NCI-H2171 (cell line): ENCODE measurements at places on chromosomes 11 and 22.
A peak's percentile ranks its signal among the peaks of the same experiment; 100 is the strongest.

GRCh38 chr11:111749646-111750045, 16.5 kb downstream of the PPP2R1B start:
- DNase-seq = no peak

DNA sequence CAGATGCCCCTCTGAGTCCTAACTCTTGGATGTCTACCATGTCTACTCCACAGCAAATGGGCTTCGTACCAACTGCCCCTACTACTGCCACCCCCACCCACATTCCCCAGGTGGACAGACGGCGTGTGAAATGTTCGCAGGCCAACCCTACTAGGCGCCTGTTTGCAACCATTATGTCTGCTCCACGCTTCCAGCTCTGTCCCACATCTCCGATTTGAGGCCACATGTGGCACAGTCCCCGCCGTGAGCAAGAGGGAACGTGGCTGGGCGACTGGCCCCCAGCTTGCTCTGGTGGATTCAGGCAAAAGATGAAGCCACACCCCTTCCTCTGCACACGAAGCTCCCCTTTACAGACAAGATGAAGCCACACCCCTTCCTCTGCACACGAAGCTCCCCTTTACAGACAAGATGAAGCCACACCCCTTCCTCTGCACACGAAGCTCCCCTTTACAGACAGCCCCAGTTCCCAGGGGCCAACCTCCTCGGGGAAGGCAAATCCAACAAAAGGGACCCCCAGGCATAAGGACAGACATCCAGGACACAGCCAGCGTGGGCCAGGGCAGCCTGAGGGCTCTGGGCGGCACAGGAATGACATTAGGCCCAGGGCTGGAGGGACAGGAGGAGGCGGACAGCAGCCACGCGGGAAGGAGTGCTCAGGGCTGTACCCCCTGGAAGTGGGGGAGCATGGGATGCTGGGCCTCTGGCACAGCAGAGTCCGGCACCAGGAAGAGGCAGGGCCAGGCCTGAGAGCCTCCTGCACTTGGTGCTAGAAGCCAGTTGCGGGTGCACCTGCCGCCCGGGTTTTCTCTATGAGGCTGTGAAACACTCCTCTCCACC, 106.2 kb downstream of the SHANK2 start:
- no peak for DNase-seq

DNA sequence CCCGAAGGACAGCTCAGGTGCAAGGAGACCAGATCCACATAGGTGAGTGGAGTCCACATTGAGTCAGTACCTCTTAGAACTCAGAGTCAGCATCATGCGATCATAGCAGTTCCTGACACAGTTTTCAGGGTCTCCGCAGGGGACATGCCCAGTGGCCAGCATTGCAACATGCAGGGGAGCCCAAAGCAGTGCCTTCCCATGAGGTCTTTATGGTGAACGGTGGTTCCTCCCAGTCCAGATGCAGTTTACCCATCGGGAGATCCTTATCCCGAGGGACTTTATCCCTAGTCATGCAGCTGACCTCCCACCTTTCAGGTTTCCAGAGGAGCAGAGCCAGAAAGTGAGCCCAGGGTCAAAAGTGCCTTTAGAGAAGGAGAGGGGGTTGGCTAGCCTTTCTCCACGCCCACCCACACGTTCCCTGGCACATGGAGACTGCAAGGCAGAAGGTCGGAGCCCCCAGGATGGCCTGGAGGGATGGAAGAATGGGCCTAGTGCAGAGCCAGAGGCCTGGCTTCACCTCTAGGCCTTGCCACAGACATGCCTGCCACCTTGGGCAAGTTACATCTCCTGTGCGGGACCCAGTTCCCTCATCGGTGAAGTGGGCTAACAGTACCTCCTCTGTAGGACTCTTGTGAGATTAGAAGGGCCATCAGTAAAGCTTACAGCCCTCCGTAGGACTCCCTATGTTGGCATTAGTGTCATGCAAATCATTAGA, 6.4 kb downstream of the KCTD17 start:
- no peak for DNase-seq

- peak; percentile 52 for DNase-seq
These were observed 1.6 kb downstream of the SUN2 start for GRCh38 chr22:38753948-38754750.

GRCh38 chr22:37178350-37179125, 9.5 kb downstream of the C1QTNF6 start:
- no peak for DNase-seq

DNA sequence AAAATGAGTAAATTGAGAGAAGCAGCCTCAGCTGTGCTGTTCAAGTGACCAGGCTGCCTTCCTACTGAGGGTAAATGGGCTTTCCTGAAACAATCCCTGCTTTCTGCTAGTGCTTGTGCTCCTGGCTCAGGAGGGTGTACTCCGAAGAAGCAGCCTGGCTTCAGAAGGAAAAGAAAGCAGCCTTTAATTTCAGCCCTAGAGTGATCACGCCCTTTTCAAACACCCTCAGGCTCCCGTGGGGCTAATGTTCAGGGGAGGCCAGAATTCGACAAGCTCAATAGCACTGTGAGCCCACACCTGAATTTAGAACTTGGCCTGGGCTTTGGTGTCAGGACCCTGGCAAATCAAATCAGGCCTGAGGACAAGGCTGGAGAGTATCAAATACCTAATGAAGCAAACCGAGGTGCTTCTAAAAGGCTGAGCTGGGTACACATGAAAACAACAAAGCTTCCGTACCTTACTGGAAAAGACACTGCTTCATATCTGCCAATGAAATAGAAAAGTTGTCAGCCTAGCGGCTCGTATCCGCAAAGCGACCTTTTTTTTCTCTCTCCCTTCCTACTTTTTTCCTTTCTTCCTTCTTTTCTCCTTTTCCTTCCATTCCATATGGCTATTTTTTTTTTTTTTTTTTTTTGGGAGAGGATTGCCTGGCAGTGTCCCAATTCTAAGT, 387.8 kb downstream of the SOX6 start:
- DNase-seq = no peak

DNA sequence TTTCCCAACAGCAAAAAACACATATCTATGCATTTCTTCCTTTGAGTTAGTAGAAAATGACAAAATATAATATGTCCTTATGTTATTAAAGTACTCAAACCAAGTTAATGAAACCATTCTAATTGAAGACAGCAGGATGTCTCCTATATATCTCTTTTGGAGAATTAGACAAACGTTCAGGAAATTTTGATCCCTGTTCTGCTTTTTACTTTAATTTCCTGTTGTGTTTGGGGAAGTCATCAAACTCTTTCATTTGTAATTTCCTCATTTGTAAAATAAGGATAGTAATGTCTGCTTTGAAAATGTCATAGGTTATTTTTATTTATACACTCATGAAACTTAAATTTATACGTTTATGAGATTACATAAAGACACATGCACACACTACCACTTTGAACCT, 281.8 kb upstream of the ANO5 start:
- no peak for DNase-seq

GRCh38 chr22:36286096-36286957, 33.4 kb downstream of the APOL1 start:
- peak; percentile 58 for DNase-seq

GRCh38 chr11:34251589-34251980, 106.2 kb downstream of the ABTB2 start:
- DNase-seq = no peak

- DNase-seq = no peak
These were observed 20.5 kb downstream of the EPS8L2 start for GRCh38 chr11:726278-727220.

GRCh38 chr11:133917921-133918607, 38.7 kb downstream of the IGSF9B start:
- DNase-seq = no peak

GRCh38 chr11:131290185-131290584, 80.2 kb upstream of the NTM start:
- DNase-seq = no peak

GRCh38 chr11:114089748-114090147, 30.2 kb downstream of the ZBTB16 start:
- DNase-seq = no peak

GRCh38 chr11:122690384-122690783, 34.9 kb downstream of the UBASH3B start:
- DNase-seq = no peak

GRCh38 chr22:31586137-31586920, 75.7 kb downstream of the PISD start:
- DNase-seq = no peak

DNA sequence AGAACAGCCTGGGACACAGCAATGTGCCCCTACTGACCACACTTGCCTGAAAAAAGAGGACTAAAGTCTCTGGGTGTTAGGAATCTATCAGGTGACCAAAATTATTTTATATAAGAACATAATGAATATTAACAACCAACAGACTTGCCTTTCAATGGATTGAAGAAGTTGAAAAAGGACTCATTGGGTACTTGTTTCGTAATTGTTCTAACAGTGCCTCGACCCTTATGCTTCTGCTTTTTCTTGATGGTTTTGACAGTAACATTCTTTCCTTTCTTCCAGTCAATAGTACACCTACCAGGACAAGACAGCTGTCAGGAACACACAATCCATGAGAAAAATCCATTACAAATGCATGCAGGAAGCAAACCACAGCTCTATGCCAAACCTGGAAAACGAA, 29.0 kb upstream of the PHLDA2 start:
- no peak for DNase-seq

- peak; percentile 35 for DNase-seq
These were observed 903.7 kb downstream of the BRD1 start for GRCh38 chr22:48923996-48924395.

DNA sequence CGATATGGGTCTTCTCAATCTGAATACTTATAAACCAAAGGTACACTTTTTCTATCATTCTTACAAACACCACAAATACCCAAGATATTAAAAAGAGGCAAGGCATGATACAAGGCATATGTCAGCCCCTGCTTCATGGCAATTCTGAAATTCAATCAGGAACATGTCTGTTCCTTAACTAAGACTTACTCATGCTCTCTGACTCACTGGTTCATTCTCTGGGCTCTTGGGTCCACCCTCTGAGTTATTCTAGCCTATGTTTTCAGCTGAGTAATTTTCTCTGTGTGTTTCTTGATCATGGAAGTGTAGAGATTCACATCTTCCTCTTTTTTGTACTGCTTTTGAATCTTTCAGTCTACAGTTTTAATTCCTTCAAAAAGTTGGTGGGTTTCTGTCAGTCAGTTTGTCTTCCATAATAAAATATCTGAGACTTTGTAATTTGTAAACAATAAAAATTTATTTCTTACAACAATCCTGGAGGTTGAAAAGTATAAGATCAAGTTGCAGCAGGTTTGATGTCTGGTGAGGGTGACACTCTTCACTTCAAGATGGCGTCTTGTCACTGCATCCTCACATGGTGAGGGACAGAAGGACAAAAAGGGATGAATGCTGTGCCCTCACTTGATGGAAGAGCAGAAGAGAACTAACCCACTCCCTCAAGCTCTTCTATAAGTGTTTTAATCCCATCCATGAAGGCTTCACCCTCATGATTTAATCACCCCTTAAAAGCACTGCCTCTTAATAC, 211.7 kb downstream of the FAM76B start:
- DNase-seq = no peak

DNA sequence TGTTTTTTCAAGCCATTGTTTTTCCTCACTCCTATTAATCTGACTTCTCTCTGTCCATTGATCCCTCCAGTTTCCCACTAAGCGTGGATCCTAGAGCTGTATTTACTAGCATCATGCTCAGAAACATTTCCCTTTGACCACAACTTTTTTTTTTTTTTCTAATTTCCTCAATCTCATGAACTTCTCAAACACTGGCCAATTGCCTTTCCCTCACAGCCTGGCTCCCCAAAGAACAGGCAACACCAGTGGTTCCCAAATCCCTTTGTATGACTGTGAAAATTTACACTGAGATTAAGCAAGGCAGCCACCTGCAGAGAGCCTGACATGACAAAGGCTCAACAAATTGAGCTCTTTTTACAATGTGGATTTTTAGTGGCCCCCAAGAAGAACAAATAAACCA, 1.4 kb upstream of the TPP1 start:
- DNase-seq = no peak

GRCh38 chr11:114796954-114797721, 118.8 kb downstream of the NXPE2 start:
- no peak for DNase-seq

DNA sequence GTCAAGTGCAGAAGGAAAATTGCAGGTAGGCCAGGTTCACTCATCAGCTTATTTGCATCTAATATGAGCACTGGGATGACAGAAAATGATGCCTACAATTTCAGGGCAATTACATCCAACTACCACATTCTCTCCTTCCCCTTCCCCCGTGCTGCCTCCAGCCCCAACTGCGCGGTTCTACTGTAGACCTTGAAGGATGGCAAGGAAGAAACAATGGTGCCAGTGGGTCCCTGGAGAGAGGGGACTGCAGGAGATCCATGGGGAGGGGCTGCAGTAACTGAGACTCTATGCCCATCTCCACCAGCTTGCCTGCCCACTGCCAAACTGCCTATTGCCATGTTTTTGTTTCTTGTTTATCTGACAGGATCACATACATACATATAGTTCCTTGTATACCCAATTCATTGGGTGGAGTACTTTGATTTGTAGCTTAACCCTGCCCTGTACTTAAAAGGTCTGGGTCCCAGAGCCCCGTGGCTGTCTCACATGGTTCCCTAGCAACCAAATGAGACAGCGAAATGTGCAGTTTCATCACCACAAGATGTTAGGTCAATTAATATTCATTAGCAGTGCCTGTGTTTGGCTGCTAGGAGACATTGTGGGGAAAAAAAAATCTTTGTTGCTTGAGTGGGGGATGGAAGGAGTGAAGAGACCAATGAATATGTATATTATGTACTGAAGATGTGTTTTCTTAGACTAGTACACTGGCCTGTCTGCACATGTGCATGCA, 253.5 kb upstream of the PLET1 start:
- DNase-seq = no peak

DNA sequence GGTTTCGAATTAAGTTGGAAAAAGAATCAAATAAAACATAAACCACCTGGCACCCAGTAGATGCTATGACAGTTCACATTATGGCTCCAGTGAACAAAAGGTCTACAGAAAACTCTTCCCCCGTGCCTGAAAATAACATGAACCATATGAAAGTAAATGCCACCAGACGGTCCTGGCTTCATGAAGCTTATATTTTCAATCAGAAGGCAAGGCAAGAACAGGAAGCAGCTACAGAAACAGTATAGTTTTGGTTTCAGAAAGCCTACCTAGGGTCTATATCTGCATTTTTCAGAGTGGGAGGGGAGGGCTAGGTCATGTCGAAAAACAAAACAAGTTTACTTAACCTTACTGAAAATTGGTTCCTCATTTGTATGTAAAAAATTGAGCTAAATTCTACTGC, 9.8 kb downstream of the RAB30 start:
- no peak for DNase-seq

- DNase-seq = no peak
These were observed 26.0 kb downstream of the DUSP8 start for GRCh38 chr11:1546077-1546535.

GRCh38 chr22:23532731-23533130, 47.4 kb downstream of the IGLL1 start:
- DNase-seq = no peak

GRCh38 chr11:36248436-36248835, 40.8 kb downstream of the COMMD9 start:
- no peak for DNase-seq

DNA sequence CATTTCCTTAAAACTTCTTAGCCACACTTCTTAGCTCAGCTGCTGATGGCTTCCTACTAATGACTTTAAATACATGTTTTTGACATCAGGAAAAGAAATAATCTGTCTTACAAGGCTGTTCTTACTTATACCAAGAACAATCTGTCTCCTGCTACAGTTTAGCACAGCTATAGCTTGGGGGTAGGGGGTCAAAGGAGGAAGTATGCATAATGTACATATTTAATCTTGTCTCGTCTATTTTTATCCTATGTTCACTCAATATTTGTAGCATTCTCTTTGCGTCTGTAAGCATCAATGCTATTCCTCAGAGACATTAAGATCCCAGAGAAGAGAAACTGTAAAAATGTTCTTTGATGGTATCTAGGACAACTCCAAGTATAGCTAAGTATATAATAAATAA, 96.0 kb downstream of the KIRREL3 start:
- no peak for DNase-seq

- DNase-seq = no peak
These were observed 29.3 kb downstream of the RPUSD4 start for GRCh38 chr11:126181939-126182730.
